ENCODE measurements at places on chromosomes 1 and 21. TPM values are rescaled to one million over a fixed set of nuclear protein-coding genes. Genes with fewer than 3 reads are reported as not detected.

HES3 gene
- total RNA-seq: 25.2 TPM

TGFB2 gene
- 11.4 TPM for total RNA-seq

LINGO4 gene
- not detected for total RNA-seq

GRCh38 chr1:14733048-14733778 lies 134.7 kb downstream of the KAZN start:
- H3K36me3 ChIP-seq: no peaks in the 10 kb centered on the region
- peaks cover 27% of the 10 kb centered on the region for H3K4me1 ChIP-seq
- peak overlapping the region; percentile 65 for H3K4me3 ChIP-seq
- no peak overlapping the region for H3K27ac ChIP-seq
- peaks cover 7% of the 10 kb centered on the region for H3K27me3 ChIP-seq
- DNase-seq: peak; percentile 6

DNA sequence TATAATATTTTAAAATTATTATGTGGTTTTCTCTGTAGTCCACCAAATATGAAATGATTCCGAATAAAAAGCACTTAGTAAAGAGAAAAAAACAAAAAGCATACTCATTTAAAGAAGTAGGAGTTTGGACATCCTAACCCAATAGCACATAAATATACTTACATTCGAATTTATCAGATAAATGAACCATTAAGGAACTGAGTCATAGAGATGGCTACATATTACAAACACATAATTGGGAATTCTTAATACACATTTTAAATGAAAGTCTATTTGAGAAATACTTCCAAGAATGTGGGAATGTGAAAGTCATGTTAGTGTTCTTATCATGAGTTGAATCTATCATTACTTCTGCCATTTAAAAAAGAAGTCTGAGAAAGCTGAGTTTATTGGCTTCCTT lies 75.0 kb downstream of the USP24 start:
- no peak overlapping the region for H3K4me3 ChIP-seq
- H3K27me3 ChIP-seq: no peaks in the 10 kb centered on the region
- H3K36me3 ChIP-seq: peaks cover 4% of the 10 kb centered on the region
- peaks cover 4% of the 10 kb centered on the region for H3K4me1 ChIP-seq

DNA sequence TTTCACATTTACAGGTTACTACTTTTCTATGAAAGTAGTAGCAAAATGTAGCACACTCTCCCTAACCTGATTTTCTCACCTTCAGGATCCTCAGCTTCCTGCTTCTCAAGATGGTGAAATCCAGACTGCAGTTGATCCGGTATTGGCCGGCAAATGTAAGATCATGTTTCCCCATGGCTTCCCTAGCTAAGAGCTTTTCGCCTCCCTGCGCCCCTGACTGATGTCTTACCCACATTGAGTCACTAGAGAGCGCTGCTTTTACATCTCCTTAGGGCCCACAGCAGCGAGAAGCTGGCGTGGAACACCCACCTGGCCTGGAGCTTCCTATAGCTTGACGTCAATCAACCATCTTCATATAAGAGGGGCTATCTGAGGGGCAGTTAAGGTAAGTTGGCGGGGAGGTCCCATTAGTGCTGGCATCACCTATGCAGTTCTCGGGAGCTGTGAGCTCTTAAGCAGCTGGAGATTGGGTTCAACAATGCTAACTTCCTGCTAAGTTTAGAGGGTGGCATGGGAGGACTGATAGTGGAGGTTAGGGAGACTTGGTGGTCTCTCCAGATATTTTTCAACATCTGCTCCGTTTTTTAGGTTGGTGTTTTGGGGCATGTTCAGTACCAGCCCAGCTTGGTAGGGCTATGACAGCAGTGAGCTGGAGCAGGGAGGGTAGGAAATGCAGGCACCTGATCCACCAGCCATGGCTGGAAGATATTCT lies 5.5 kb downstream of the PTPN7 start:
- peaks cover 5% of the 10 kb centered on the region for H3K4me1 ChIP-seq
- no peak overlapping the region for H3K27ac ChIP-seq
- H3K27me3 ChIP-seq: no peaks in the 10 kb centered on the region
- no peaks in the 10 kb centered on the region for H3K36me3 ChIP-seq
- peak; percentile 41 for DNase-seq

ZNF669 gene
- total RNA-seq: 21.8 TPM

DNA sequence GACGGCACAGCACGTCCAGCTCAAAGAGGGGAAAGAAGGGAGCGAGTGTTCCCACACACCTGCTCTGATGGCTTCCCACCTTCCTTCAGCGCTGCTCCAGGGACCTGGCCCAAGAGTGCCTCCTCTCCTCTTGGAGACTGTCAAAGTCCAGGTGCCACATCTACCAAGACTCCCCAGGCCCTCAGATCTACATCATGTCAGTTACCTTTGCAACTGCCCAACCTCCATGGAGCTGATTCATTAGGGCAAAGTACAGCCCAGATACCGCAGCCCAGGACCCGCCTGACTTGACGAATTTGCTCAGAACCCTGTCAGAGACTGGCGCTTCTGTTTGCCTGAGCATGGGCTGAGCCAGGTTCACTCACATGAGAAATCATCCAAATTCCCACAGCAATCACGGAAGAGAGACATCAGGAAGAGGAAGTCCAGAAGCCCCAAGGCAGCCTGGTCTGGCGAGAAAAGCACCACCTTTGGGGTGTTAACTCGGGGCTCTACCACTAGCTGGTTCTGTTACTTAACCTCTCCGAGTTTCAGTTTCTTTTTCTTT lies at the start of gene SEC16B:
Gene SEC16B, minus strand, starts transcription at position 234 of the 547 bp plus-strand sequence. CDS start 2,077 bp downstream, outside the sequence.
- no peaks in the 10 kb centered on the region for H3K27me3 ChIP-seq
- H3K4me3 ChIP-seq: no peak within 1 kb of the TSS
- no peaks in the 10 kb centered on the region for H3K36me3 ChIP-seq

- no peaks in the 10 kb centered on the region for H3K27me3 ChIP-seq
- no peak for DNase-seq
- no peak overlapping the region for H3K4me3 ChIP-seq
- H3K36me3 ChIP-seq: peaks cover 18% of the 10 kb centered on the region
- no peak overlapping the region for H3K27ac ChIP-seq
Observed at GRCh38 chr1:113125517-113125916, 52.5 kb downstream of the LRIG2 start.

DNA sequence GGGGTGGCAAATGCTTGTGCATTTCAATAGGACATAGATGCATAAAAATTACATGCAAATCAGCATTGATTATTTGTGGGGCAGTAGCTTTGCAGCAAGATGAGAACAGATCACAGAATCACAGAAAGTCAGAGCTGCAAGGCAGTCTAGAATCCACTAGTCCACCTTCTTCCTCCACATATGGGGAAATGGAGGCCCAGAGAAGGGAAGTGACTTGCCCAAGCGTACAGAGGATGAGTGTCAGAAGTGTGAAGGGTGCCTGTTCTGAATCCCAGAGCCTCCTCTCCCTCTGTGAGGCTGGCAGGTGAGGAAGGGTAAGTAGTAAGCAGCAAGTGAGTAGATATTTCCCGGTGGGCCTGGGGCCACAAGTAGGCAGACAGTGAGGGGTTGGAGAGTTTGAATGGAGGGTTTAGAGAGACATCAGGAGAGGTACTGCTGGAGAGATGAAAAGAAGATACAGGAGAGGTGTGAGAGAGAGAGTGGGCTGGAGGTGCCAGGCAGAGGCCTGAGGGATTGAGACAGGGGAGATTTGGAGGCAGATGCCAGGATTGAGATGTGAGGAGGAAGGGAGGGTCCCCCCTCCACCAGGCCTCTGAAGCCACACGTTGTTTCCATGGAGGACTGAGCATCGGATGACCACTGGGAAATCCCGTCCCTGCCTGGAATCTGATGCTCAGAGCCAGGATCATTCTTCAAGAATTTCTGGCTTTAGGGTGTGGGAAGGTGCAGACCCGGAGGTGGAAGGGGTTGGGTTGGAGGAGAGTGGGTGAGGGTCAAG lies 4.8 kb upstream of the MYOG start:
- H3K27me3 ChIP-seq: peaks cover 10% of the 10 kb centered on the region
- H3K4me1 ChIP-seq: peaks cover 5% of the 10 kb centered on the region
- no peak for DNase-seq
- peak overlapping the region; percentile 89 for H3K27ac ChIP-seq
- peaks cover 4% of the 10 kb centered on the region for H3K36me3 ChIP-seq

GRCh38 chr21:14858311-14858710 lies 206.5 kb downstream of the NRIP1 start:
- H3K27ac ChIP-seq: no peak overlapping the region
- peaks cover 15% of the 10 kb centered on the region for H3K36me3 ChIP-seq
- H3K4me1 ChIP-seq: peaks cover 8% of the 10 kb centered on the region
- DNase-seq: no peak
- H3K4me3 ChIP-seq: no peak overlapping the region

- no peak overlapping the region for H3K4me3 ChIP-seq
- no peaks in the 10 kb centered on the region for H3K36me3 ChIP-seq
- no peak for DNase-seq
- H3K4me1 ChIP-seq: no peaks in the 10 kb centered on the region
- H3K27me3 ChIP-seq: no peaks in the 10 kb centered on the region
Observed at GRCh38 chr21:21200103-21200938, 202.1 kb downstream of the NCAM2 start.

MECR gene
- 24.6 TPM for total RNA-seq

DNA sequence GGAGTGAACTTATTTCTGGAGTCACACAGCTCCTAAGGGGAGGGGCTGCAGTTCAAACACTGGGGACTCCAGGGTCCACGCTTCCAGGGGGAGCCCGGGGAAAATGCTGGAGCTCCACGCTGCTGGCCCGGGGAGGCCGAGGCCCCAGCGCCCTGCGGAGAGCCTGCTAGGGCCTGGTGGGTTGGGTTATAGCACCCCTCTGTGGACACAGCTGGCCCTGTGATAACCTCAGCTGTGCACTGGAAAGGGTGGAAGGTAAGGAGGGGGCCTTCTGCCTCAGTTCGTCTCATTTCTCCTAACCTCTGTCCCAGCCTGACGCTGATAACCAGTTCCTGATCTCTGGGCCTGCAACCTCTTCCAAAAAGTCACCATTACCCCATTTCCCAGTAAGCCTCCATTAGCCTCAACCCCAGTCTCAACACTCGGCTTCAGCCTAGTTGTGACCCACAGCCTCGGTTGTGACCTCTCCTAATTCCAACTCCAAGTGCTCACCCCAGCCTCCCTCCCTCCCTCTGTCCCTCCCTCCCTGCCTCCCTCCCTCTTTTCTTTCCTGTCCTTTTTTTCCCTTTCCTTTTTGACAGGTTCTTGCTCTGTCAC lies 7.1 kb downstream of the NBL1 start:
- H3K4me1 ChIP-seq: peaks cover 10% of the 10 kb centered on the region
- DNase-seq: peak; percentile 54
- no peak overlapping the region for H3K27ac ChIP-seq
- no peaks in the 10 kb centered on the region for H3K36me3 ChIP-seq
- no peak overlapping the region for H3K4me3 ChIP-seq

DNA sequence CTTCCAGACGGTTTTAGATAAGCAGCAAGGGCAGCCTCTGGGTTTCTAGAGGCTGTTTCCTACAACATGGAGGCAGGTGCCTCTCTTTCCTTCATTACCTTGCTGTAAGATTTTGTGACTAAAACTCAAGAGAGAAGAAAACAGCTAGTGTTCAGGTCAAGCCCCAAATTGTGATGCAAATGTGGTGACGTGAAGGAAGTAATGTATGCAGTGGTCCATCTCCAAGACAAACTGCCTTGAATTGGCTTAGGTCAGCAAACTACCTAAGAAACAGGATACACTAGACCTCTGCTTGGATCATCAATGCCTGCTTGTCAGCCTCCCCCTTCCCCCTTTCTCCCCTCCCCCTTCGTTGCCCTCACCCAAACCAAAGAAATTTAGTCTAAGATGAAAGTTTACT lies 28.9 kb upstream of the RIPK4 start:
- peaks cover 22% of the 10 kb centered on the region for H3K4me1 ChIP-seq
- H3K27ac ChIP-seq: no peak overlapping the region
- peaks cover 3% of the 10 kb centered on the region for H3K27me3 ChIP-seq
- peaks cover 19% of the 10 kb centered on the region for H3K36me3 ChIP-seq

- DNase-seq: no peak
- no peak overlapping the region for H3K27ac ChIP-seq
- H3K4me1 ChIP-seq: peaks cover 17% of the 10 kb centered on the region
- H3K4me3 ChIP-seq: no peak overlapping the region
Observed at GRCh38 chr21:34215501-34215900, 142.1 kb downstream of the MRPS6 start.

All from neural crest cell (in vitro differentiated cells).